HT-29 (cell line): ENCODE measurements at places on chromosomes 12 and 14.

DNA sequence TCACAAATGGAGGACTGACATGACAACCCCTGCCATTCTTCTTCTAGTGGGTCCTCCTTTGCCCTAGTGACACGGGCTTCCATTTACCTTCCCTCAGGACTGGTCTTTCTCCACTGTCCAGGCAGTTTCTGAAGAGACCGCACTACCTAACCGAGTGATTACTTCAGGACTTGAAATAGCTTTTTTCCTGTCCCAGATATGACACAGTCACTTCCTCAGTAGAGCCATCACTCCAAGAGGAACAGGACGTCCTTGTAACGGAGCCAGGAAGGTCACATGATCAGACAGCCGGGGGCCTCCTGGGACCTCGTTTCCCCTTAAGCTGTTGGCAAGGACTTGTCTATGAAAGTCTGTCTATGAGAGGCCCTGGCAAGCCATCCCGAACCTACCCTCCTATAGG lies 62.3 kb downstream of the FOS start:
- DNase-seq: no peak

DNA sequence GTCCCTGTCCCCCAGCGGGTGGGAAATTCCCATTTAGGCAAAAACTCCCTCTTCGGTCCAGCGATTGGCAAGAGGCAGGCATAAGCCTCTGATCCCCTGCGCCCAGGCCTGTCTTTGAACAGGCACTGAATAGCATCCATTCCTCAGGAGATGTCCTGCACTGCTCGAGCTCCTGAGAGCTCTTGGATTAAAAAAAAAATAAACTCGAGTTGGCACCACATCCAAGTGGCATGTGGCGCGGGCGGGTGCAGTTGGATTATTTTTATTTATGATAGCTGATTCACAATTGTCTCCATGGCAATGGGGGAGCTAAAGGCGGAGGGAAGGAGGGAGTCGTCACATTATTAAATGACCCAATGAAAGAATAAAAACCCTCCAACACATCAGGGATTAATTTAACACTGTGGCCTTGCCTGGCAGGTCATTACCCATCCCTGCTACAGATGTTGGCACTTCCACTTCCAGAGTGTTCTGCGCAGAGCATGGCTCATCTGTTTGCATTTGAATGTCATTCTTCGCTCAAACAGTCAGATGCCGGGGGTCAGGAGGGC lies 207.2 kb downstream of the AACS start:
- no peak for DNase-seq

DNA sequence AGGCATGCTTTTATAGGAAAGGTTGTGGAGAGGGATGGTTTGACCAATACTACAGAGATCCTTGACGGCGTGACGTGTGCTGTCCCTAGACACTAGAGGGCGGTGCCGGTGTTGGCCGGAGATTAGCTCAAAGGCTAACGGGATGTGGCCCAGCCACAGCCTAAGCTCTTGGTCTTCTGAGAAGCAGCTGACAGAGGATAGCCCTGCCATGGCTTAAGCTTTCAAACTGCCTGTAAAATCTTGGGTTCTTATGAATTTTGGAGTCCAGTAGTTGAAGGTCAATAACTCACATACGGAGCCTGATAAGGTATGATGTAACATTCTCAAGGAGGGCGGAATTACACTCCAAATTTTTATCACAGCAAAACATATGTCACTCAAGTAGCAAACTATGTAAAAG lies 515.7 kb upstream of the ATXN7L3B start:
- peak; percentile 87 for DNase-seq

DNA sequence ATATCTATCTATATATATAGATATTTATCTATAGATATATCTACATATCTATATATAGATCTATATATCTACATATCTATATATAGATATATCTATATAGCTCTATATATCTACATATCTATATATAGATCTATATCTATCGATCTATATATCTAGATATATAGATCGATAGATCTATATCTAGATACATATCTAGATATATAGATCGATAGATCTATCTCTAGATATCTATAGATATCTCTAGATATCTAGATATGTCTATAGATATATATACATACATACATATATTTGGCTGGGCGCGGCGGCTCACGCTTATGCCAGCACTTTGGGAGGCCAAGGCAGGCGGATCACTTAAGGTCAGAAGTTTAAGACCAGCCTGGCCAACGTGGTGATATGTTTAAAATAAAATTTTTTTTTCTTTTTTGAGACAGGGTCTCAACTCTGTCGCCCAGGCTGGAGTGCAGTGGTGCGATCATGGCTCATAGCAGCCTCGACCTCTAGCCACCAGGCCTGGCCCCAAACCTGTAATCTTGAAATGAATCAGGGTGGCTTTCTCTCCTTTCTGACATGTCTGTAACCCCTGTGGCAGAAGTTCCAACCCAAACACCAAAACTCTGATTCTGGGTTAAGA lies 18.1 kb downstream of the ARPC3 start:
- no peak for DNase-seq

- no peak for DNase-seq
These were observed 19.1 kb downstream of the ANKRD9 start for GRCh38 chr14:102490456-102490855.

DNA sequence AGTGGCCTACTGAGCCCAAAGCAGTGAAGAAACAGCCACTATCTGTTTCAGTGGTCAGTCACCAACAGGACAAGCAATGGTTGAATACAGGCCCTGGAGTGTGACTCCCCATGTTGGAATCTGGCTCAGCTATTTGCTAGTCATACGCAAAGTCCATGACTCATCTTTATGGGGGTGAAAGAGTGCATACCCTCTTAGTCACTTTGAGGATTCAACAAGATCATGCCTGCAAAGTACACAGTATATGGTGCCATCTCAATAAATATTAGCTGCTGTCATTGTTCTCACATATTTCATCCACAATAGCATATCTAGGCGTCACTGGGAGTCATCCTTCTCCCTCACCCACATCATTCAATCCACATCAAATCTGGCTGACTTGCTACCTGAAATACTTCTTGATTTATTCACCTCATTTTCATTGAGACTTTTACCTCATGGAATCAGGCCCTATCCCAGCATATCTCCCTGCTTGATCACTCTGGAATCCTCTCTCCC lies 26.4 kb upstream of the STAB2 start:
- DNase-seq: peak; percentile 67

DNA sequence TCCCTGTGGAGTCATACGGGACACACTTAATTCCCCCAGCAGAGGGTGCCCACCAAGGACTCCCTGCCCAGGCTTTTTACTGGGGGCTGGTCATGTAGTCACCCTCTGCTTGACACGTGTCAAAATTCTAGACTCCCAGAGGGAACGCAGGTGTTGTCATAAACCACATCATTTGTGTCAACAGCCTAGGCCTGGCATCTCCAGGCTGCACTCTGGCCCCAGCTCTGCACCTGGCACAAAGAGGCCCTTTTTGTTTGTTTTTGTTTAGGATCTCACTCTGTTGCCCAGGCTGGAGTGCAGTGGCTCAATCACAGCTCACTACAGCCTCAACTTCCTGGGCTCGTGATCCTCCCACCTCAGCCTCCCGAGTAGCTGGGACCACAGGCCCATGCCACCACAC lies 21.1 kb downstream of the BRI3BP start:
- no peak for DNase-seq
